ENCODE measurements at places on chromosomes 2 and 18.

DNA sequence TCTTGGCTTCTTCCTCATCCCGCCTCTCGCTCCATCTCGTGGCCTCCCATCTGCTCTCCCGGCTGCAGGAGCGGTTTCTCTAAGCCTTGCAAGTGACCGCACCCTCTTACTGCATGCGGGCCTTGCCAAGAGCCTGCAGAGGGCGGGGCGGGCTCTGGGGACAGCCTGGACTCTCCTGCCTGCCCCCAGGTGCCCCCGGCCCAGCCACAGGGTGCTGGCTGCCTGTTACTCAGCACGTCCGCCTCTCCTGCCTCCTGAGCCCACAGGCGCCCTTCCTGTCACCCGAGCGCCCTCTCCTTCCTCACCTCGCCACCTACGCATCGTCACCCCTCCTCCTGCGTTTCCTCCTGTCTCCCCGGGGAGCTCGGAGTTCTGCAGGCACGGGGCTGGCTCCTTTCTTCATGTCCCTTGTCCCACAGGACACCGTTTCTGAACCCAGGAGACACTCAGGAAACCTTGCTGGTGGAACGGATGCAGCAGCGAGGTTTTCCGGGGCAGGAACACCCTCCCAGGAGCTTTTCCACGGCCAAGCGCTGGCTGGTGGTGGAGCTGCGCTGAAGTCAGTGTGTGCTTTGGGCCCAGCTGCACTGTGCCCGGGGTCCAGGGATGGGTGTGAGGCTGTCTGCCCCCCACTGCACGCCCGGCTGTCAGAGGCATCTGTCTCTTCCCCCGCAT lies 28.5 kb downstream of the HPCAL1 start:
- no peak for DNase-seq

DNA sequence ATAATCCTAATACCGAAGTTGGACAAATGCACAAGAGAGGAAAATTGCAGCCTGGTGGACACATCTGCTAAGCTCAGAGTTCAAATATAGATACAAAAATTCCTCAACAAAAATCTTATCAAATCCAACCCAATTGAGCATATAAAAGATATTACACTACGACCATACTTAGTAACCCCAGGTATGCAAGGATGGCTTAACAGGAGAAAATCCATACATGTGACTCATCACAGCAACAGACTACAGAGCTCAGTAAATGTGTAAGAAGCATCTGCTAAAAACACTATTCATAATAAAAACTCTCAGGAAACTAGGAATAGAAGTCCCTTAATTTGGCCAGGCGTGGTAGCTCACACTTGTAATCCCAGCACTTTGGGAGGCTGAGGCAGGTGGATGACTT lies 28.3 kb downstream of the HS6ST1 start:
- no peak for DNase-seq

GRCh38 chr2:25988134-25988533 lies 5.8 kb upstream of the KIF3C start:
- no peak for DNase-seq

- no peak for DNase-seq
Observed at GRCh38 chr18:44859751-44860439, 179.2 kb downstream of the SETBP1 start.

GRCh38 chr18:4430836-4431235 lies 24.3 kb downstream of the DLGAP1 start:
- no peak for DNase-seq

DNA sequence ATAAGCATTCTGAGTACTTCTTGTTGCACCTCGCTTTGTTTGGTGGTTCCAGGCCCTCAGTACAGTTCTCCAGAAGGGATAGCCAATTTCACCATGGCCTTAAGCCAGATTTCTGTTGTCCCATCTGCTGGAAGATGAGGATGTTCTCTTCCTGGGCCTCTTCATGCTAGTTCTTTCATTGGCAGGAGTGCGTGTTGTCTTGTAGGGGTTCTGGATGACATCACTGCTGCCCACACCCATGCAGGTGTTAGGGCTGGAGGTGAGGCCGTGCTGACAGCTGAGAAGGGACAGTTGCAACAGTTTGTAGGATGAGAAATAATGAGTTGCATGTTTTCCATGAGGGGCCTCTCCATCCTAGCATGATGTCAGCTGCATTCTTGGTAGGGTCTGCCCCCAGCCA lies 142.9 kb downstream of the LDLRAD4 start:
- DNase-seq: no peak

DNA sequence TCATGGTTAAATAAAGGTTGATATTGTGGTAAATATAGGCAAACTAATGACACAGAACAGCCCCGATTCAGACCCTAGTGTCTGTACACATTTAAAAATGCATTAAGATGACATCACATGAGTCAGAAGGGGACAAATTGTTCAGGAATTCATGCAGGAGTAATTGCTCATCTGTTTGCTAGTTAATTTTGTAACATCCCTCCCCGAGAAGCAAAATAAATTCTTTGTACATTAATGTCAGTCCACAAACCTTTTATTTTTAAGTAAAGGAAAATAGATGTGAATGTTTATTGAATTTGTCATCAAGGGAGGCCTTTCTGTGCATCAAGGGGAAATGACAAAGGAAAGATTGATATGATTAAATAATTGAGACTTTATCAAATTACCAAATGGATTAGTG lies 69.9 kb downstream of the SH3BP4 start:
- DNase-seq: no peak

- no peak for DNase-seq
Observed at GRCh38 chr18:11661430-11661829, 27.6 kb upstream of the GNAL start.

DNA sequence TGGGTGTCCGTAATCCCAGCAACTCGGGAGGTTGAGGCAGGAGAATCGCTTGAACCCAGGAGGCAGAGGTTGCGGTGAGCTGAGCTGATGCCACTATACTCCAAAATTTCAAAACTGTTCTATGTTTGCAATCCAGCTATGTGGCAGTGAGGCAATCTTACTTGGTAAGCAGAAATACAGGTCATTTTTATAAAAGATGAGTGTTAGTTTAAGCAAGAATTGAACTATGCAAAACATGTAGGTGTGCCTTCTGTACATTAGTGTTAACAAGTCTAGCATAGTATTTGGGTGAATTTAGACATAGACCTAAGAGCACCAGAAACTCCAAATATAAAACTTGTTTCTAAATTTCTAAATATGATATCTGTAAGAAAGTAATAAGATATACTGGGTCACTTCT lies 7.2 kb downstream of the DSC1 start:
- DNase-seq: no peak

DNA sequence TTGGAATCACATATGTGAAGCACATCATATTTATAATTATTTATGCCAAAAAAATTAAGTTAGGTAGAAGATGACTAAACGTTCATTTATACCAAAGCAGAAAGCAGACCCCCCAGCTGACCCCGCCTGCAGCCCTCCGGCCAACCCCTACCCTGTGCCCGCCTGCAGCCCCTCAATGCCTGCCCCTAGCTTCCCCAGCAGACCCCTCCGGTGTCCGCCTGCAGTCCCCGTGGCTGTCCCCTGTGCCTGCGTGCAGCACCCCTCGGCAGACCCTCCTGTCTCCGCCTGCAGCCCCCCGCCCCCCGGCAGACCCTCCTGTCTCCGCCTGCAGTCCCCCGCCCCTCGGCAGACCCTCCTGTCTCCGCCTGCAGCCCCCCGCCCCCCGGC lies 136.2 kb downstream of the NFATC1 start:
- DNase-seq: no peak

GRCh38 chr2:99084256-99084655 lies 57.3 kb upstream of the C2orf15 start:
- DNase-seq: no peak

DNA sequence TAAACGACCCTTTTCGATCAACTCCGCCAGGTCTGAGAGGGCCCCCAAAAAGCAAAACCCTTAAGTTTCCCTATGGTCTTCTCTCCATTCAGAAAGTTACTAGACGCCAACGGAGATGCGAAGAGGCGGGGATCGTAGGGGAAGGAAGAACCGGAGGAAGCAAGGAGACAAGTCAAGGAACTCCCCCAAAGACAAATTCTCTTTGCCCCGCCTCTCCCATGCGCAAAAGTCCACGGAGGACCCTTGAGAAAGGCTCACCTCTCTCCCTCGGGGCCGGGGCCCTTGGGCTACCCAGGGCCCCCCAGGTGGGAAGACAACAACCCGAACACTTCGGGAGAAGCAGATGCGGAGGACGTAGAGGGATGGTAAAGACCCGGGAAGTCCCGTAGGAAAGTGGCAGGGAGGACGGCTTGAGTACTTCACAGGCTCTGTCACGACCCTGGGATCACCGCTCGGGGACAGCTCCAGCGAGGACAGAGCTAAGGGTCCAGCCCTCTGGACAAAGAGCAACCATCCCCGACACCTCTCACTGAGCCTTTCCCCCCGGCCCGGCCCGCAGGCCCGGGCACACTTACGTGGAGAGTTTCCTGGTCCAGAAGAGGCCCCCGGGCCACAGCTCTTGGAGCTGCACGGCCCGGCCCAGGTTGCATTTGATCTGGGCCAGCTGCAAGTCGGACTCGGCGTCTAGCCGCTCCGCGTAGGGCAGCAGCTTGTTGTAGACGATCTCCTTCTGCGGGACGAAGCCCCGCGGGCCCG lies 647 bp downstream of the PSME4 start:
- no peak for DNase-seq

- DNase-seq: peak; percentile 38
Observed at GRCh38 chr2:234496835-234497593, at the start of gene ARL4C. TSS of gene ARL4C (minus strand) at chr2:234497081. CDS start at chr2:234496586, 495 bp downstream.

- no peak for DNase-seq
Observed at GRCh38 chr2:236861944-236862343, 223.7 kb upstream of the COPS8 start.

GRCh38 chr2:70657246-70657645 lies 103.6 kb upstream of the TGFA start:
- no peak for DNase-seq

DNA sequence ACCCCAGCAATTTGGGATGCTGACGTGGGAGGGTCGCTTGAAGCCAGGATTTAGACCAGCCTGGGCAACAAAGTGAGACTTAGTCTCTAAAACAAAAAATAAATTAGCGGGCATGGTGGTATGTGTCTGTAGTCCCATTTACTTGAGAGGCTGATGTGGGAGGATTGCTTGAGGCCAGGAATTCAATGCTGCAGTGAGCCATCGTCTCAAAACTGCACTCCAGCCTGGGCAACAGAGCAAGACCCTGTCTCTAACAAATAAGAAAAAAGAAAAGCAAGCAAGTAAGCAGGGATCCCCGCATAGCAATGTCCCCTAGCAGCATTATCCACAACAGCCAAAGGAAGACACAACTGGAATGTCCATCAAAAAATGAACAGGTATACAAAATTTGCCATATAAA lies 3.4 kb downstream of the TXNL1 start:
- DNase-seq: no peak

GRCh38 chr2:195608768-195609454 lies 48.1 kb upstream of the SLC39A10 start:
- no peak for DNase-seq

- no peak for DNase-seq
Observed at GRCh38 chr2:193891023-193891422, 1696.3 kb upstream of the TMEFF2 start.

Measured in T1000 (cell line).